ENCODE measurements at places on chromosomes 6 and 20. TPM values are rescaled to one million over a fixed set of nuclear protein-coding genes. Genes with fewer than 3 reads are reported as not detected.

SPATA25 gene
- total RNA-seq = 0.15 TPM

DEF6 gene
- 3.0 TPM for total RNA-seq

NKAIN4 gene
- total RNA-seq = not detected

ECT2L gene
- not detected for total RNA-seq

LY6G6F gene
- not detected for total RNA-seq

All from bronchus fibroblast of lung (primary cell).